KG1 (cell line): ENCODE measurements at places on chromosomes 1 and 21.

DNA sequence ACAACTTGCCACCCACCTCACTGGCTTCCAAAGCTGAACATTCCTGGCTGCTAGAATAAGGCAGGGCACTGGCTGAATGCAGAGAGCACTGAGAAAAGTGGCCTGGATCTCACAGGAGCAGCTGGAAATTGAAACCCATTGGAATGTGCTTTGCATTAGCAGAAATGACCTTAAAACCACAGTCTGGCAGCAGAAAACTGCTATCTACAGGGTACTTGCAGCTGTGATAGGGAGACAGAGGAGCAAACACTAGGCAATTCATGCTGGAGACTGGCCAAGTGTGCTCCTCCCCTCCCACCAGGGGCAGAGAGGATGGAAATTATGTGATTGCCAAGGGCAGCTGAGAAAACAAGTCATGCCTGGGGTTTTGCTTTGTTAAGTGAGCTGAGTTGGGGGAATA is 47.2 kb downstream of the HSD3B1 start:
- no peak for DNase-seq

DNA sequence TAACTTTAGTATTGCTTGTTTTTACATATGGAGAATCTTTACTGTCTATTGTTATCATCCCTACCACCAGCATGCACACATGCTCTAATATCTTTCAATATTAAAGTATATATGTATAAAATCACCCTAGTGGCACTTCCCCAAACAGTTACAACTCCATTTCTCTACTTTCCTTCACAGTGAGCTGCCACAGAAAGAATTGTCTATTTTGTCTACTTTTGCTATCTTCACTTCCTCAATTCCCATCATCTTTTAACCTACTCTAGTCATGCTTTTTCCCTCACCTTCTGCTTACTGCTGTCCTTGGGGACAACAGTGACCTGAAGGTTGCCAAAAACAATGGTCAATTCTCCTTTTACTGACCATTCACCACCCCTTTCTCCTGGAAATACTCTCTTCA is 59.2 kb downstream of the VCAM1 start:
- no peak for DNase-seq

DNA sequence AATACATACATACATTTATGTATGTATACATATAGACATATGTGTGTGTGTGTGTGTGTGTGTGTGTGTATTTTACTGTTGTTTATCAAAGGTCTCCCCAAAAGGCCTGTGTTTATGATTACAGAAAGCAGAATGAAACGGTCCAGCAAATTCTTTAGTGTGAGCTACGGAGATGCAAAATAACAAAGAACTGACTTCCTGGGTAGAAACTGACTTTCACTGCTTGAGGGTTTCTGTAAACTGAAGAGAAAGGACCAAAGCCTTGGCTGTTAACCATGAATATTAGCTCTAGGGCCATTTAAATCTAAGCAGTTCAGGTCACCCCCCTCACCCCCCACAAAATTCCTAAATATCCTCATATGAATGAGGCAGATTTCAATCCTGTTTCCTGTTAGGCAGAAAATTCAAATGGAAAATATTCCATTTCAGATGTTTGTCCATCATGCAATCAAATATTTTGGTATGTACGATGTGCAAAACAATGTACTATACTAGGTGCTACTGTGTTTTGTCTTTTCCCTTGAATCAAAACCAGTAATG is 213.2 kb downstream of the TGFB2 start:
- DNase-seq: no peak

GRCh38 chr1:172537827-172538391 is 5.0 kb downstream of the SUCO start:
- DNase-seq: no peak

DNA sequence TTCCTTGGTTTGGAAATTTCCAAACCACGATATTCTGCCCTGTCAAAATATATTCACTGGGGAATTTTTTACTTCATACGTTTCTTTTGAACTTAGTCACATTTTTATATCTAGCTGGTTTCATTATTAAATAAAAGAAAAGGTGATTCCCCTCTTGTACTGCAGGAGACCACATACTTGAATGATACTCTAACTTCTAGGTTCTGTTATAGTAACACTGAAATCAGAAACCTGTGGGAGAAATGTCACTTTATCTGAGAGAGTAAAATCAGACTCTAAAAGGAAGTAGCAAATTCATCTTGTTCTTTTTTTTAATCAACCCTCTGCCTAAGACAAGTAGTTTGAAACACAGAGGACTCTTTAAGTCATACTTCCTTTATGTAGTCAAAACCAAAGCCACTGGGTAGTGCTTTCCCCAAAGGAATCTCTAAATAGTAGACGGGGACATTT is 34.4 kb downstream of the MRPL39 start:
- no peak for DNase-seq
